ENCODE measurements at places on chromosomes 3 and 15.

- peak; percentile 40 for DNase-seq
Observed at GRCh38 chr15:73127302-73127936, 75.2 kb downstream of the NEO1 start.

DNA sequence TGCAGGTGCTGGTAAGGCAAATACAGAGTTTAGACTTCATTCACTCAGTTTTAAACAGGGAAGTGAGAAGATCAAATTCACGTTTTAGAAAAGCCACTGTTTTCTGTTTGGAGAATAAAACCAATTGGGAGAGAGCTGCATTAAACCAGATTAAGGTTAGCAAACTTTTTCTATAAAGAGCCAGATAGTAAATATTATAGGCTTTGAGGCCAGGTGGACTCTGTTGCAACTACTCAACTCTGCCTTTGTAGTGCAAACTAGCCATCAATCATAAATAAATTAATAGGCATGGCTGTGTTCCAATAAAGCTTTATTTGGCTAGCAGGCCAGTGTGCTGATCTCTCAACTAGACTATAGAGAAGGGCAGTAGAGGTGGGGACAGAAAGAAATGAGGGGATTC lies 33.5 kb downstream of the SUCLG2 start:
- no peak for DNase-seq

DNA sequence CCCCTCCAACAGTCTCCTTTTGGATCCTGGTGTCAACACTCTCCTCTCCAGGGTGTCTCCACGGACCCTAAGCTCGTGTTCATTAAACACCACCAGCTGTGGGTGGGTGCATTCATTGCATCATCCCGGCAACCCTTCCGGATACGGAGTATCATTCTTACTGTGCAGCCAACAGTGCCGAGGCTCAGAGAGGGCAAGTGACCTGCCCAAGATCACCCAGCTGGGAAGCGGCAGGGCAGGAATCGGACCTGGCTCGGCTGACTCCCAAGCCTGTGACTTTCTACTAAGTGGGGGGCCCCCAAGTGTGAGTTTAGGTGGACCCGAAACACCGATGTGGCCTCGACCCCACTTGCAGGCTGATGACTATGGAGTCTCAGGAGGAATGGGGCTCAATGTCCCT lies 20.4 kb downstream of the H1-8 start:
- DNase-seq = no peak

DNA sequence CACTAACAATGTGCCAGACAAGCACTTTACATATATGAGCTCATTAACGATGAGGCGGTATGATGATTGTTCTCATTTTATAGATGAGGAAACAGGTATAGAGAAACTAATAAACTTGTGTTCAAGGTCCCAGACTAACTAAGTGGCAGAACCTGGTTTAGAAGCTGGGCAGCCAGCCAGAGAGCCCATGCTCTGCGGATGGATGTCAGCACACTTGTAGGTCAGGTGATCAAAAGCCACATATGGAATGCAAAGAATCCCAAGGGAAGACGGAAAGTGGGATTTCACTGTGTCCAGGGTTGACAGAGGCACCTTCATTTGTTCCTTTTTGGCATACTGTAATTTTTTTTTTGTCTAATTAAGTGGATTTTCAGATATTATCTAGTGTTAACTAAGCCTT lies 103.7 kb downstream of the EFL1 start:
- no peak for DNase-seq
